Upper lobe of left lung (tissue), 6 donors: ENCODE measurements at places on chromosomes 13 and 19.
A peak's percentile ranks its signal among the peaks of the same experiment; 100 is the strongest.

GRCh38 chr13:79846386-79846785 is 365.4 kb downstream of the NDFIP2 start:
- no peaks in the 10 kb centered on the region for H3K36me3 ChIP-seq
- H3K27me3 ChIP-seq = no peaks in the 10 kb centered on the region
- H3K4me3 ChIP-seq = no peak overlapping the region
- H3K27ac ChIP-seq = no peak overlapping the region

DNA sequence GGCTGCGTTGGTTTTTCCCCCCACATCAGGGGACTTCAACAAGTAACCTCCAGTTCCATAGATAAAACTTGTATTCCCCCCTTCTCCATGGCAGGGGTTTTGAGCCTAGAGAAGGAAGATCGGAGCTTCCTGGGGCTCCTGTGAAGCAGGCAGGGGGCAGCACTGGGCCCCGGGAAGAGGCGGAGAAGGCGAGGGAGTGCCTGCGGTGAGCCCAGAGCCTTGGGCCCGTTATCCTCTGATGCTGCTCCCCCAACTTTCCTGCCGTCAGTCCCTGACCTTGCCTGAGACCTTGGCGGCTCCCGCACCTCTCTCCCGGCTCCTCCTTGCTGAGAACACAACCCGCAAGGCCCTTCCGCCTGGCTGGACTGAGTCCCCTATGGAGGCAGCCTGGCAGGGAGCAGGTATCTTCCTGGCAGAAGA is 2.5 kb downstream of the LIPE start:
- H3K4me1 ChIP-seq = peaks cover 40% of the 10 kb centered on the region
- H3K27me3 ChIP-seq = no peaks in the 10 kb centered on the region
- no peak for DNase-seq
- H3K36me3 ChIP-seq = no peaks in the 10 kb centered on the region
- H3K4me3 ChIP-seq = no peak overlapping the region
- no peak overlapping the region for H3K27ac ChIP-seq

DNA sequence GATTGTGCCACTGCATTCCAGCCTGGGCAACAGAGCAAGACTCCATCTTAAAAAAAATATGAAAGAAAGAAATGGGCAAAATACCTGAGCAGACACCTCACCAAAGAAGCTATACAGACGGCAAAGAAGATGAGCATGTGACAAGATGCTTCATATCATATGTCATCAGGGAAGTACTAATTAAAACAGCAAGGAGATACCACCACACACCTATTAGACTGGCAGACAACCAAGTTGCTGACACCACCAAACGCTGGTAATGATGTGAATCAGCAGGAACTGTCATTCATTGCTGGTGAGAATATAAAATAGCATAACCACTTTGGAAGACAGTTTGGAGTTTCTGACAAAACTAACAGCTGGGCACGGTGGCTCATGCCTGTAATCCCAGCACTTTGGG is 11.5 kb upstream of the TFDP1 start:
- no peak overlapping the region for H3K4me3 ChIP-seq
- no peak overlapping the region for H3K27ac ChIP-seq
- no peaks in the 10 kb centered on the region for H3K36me3 ChIP-seq

GRCh38 chr13:23876265-23876664 is 12.9 kb downstream of the MIPEP start:
- no peak overlapping the region for H3K27ac ChIP-seq
- H3K4me3 ChIP-seq = no peak overlapping the region
- H3K4me1 ChIP-seq = no peaks in the 10 kb centered on the region
- peaks cover 11% of the 10 kb centered on the region for H3K36me3 ChIP-seq
- H3K27me3 ChIP-seq = no peaks in the 10 kb centered on the region

DNA sequence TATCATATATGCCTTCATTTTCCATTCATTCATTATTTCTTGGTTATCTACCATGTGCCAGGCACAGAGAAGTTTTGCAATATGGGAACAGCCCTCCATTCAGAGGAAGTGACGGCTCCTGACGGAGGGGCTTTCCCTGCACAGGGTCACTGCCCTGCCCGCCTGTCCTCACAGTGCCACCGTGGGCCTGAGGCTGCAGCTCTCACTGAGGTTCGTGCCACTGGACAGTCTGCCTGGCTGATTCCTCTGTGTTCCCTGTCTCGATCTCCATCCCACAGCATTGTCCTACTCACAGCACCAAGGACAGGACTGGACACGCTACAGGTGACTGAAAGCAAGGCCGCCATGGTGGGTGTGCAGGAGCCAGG is 92.7 kb downstream of the TSHZ3 start:
- no peaks in the 10 kb centered on the region for H3K27me3 ChIP-seq
- no peaks in the 10 kb centered on the region for H3K36me3 ChIP-seq
- H3K4me1 ChIP-seq = peaks cover 9% of the 10 kb centered on the region
- no peak overlapping the region for H3K27ac ChIP-seq
- DNase-seq = no peak

GRCh38 chr19:3478409-3479176 is 1.7 kb downstream of the SMIM24 start:
- H3K27me3 ChIP-seq = peaks cover 7% of the 10 kb centered on the region
- no peak overlapping the region for H3K27ac ChIP-seq
- H3K4me3 ChIP-seq = no peak overlapping the region
- H3K36me3 ChIP-seq = no peaks in the 10 kb centered on the region

GRCh38 chr19:17525141-17525540 is 13.7 kb downstream of the PGLS start:
- no peak overlapping the region for H3K27ac ChIP-seq
- no peak for DNase-seq

DNA sequence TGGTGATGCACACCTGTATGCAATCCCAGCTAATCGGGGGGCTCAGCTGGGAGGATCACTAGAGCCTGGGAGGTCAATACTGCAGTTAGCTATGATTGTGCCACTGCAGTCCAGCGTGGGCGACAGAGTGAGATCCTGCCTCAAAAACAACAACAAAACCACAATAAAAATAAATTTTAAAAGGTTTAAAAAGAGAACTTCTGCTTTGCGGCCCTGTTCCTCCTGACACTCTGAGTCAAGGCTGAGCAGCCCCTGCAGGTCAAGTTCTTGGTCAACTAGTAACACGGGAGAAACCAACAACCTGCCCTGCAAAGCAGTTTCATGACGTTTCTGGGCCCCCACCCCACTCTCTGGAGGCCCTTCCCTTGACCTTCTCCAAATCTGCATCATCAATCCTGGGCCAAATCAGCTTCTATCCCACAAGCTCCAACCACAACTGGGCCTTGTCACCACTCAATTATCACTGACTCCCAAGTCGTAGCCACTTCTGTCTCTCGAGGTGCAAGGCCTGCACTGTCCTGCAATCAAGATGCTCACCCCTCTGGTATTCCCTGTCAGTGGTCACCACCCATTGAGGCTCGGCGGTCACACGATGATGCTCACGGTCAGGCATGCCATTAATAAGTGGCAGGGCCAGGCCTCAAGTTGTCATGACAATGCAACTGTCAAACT is 7.5 kb downstream of the ELAVL1 start:
- no peak overlapping the region for H3K27ac ChIP-seq
- H3K4me1 ChIP-seq = peaks cover 34% of the 10 kb centered on the region
- no peak for DNase-seq
- H3K27me3 ChIP-seq = no peaks in the 10 kb centered on the region
- no peak overlapping the region for H3K4me3 ChIP-seq

DNA sequence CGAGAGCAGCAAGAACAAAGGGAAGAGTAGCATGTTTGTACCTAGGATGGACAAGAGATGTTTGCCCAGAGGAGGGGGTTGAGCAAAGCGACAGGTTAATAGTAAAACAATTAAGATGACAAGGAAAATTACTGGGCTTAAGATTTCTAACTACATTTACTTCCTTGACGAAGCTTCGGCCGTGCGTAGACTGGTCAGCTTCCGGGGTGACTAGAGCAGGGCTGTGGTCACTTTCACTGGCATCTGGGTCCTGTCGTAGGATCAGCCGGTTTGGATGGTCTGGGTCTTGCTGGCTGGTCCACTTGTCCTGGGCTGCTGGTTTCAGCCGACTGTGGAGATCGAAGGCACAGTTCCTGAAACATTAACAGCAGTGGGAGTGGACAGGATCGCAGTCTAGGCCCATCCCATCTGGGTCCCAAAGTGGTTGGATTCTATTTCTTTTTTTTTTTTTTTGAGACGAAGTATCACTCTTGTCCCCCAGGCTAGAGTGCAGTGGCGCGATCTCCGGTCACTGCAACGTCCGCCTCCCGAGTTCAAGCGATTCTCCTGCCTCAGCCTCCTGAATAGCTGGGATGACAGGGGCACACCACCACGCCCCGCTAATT is 5.0 kb upstream of the BSG start:
- H3K27me3 ChIP-seq = no peaks in the 10 kb centered on the region
- no peak overlapping the region for H3K4me3 ChIP-seq
- peaks cover 11% of the 10 kb centered on the region for H3K4me1 ChIP-seq
- no peaks in the 10 kb centered on the region for H3K36me3 ChIP-seq
- DNase-seq = no peak

DNA sequence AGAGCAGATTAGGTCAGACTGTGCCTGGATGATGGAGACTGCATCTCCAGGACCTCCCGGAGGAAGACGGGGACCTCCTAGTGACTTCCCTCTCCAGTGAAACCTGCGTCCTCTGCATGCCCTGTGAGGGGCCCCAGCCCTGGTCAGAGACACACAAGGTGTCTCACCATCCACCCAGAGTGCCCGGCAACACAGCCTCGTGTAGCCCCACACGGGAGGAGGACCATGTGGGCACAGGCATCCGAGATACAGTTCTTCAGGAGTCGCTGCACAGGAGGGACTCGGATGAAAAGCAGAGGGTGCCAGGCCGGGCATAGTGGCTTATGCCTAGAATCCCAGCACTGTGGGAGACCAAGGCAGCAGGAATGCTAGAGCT is 64.8 kb downstream of the PEPD start:
- H3K4me3 ChIP-seq = no peak overlapping the region
- no peaks in the 10 kb centered on the region for H3K27me3 ChIP-seq
- peaks cover 9% of the 10 kb centered on the region for H3K36me3 ChIP-seq
- no peak for DNase-seq

GRCh38 chr13:65856431-65856830 is 1373.7 kb downstream of the PCDH9 start:
- H3K36me3 ChIP-seq = no peaks in the 10 kb centered on the region
- no peak overlapping the region for H3K4me3 ChIP-seq
- H3K27ac ChIP-seq = no peak overlapping the region
- no peaks in the 10 kb centered on the region for H3K27me3 ChIP-seq

DNA sequence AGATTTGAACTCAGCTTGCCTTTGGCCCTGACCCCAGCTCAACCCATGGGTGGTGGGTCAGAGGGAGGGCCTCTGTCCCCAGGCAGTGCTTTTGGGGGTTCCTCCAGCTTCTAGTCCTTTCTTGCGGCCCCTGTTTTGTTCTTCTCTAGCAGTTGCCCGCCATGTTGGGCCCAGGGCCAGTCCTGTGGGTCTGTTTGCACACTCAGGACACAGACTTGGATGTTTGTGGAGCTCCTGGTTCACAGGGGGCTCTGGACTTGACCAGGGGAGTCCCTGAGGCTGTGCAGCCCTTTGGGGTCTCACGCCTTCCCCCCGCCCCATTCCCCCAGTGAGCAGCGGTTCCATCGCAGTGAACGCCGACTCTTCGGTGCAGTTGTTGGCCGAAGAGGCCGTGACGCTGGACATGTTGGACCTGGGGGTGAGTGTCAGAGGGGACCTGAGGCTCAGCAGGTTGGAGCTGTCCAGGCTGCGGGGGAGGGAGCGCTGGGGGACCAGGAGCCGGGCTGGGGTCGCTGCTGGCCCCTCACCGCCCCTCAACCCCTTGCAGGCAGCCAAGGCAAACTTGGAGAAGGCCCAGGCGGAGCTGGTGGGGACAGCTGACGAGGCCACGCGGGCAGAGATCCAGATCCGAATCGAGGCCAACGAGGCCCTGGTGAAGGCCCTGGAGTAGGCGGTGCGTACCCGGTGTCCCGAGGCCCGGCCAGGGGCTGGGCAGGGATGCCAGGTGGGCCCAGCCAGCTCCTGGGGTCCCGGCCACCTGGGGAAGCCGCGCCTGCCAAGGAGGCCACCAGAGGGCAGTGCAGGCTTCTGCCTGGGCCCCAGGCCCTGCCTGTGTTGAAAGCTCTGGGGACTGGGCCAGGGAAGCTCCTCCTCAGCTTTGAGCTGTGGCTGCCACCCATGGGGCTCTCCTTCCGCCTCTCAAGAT is 2.5 kb downstream of the ATP5F1D start:
- peaks cover 73% of the 10 kb centered on the region for H3K4me1 ChIP-seq
- no peaks in the 10 kb centered on the region for H3K27me3 ChIP-seq
- peak; percentile 93 for DNase-seq
- H3K27ac ChIP-seq = peak overlapping the region; percentile 91
- H3K4me3 ChIP-seq = no peak overlapping the region
